Stimulated activated CD8-positive, alpha-beta memory T cell treated with anti-CD3 and anti-CD28 coated beads, Interleukin-7, amount 100 ng/mL, for 1 hour (primary cell): ENCODE measurements at places on chromosomes 7 and 10.

DNA sequence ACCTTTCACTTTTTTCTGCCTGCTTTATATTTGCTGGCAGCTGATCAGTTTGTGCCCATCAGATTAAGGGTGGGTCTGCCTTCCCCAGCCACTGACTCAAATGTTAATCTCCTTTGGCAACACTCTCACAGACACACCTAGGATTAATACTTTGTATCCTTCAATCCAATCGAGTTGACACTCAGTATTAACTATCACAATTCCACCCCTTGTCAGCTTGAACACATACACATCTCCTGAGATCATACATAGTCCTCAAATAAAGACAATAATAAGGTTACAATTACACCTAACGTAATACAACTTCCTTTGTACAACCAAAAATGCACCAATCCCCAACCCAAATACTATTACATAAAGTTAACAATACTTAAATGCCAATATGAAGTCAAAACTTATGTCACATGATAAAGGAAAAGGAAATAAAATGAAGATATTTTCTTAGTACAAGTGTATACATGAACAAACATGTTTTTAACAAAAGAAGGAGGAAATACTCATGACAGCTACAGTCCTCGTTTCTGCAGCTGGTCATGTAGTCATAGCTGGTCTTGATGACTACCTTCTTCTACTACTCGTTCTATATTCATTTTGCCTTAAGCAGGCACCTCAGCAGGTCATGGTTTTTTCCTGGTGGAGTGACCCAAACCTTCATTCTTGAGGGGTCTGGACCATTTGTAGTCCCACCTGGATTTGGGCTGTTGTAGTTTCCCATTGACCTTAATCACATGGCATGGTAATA is 96.7 kb upstream of the CABCOCO1 start:
- DNase-seq = no peak

DNA sequence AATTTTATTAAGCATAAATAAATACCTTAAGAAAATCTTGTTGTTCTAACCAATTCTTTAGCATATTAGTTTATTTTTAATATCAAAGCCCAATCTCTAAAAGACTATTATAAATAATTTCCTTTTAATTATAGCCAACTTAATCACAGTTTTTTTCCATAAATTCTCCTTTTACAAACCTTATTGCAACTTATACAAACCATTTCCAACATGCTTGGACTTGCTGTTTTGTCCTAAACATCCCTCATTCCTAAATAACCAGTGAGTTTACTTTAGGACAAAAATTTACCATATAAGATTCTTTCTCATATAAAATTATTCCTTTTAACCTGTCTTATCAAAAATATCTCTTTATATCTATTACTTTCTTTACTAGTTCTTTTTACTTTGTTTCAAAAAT is 25.2 kb upstream of the LSM8 start:
- DNase-seq = no peak

- DNase-seq = no peak
These were observed 50.9 kb downstream of the CALML3 start for GRCh38 chr10:5575482-5576153.

GRCh38 chr7:22350466-22351328 is 6.3 kb downstream of the RAPGEF5 start:
- DNase-seq = no peak

GRCh38 chr7:159064816-159065510 is 79.7 kb downstream of the VIPR2 start:
- DNase-seq = no peak

- no peak for DNase-seq
These were observed 214.6 kb downstream of the KIF20B start for GRCh38 chr10:89915968-89916367.

DNA sequence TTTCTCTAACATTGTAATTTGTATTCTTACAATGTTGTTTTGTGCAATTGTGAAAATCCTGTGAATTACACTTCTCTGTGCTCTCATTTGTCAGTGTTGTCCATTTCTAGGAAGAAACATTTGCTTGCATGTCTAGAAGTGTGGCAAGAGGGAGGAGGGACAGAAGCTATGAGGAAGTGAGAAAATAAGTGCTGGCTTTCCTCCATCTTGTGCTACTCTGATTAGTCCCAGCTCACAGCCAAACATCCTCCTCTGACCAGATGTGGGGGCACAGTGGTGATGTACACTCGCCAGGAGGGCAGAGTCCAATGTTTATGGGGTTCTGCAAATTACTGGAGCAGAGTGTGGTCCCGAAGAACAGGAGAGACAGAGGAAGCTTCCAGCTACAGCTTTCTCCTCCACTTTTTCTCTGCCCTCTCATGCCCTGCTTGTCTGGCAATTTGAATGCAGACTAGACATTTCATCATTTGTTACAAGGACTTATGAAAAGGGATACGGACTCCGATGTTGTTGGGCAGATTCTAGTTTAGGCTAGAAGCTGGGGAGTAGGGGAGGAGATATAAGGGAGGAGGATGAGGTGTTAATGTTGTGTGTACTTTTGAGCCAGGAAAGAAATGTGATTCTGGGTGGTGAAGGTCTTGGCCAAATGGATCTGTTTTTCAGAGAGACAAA is 131.0 kb upstream of the C1GALT1 start:
- DNase-seq = no peak

- DNase-seq = peak; percentile 47
These were observed 81.7 kb downstream of the RNF216 start for GRCh38 chr7:5699467-5700384.

- DNase-seq = no peak
These were observed 320.4 kb downstream of the RPS24 start for GRCh38 chr10:78354101-78354500.

DNA sequence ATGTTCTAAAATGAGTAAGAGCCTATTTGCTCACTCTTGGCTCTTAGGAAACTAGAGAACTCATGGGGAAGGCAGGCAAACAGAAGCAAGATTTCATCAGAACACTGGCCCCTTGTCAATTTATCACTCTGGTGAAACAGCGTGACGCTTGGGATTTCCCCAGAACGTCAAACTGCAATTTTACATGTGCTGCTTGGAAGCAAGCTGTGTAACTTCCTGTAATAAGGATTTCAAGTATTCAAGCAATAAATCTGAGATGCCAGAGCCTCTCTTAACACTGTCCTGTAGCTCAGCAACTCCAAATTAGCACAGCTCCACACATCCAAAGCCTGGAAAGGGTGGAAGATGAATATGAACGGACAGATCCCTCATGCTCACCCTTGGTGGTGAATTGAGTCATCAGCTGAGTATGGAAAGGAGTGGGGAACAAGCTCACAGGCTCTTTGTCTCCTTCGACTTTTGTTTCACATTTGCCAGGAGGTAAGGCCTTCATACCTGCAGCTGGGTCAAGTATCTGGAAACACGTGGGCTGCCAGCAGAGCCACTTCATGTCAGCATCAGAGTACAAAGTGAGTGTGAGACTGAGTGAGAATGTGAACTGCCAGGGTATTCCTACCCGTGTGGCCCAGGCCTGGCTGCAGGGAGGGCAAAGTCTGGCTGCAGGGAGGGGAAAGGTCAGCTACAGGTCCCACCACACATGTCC is 140.4 kb upstream of the NAMPT start:
- no peak for DNase-seq

DNA sequence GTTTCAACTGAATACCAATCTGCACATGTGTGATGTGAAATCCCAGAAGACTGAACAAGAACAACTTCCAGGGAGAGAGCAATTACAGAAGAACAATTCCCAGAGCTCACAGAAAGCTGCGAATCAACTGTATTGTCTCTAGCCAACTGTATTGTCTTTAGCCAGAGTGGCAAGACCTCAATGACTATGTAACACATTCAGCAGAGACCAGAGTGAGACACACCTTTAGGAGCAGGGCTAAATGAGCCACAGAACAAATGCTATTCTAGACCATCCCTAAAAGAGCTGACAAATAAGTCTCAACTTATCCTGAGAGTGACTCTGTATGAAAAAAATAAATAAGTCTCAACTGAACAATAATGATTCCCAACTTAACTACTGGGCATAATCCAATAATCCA is 72.0 kb downstream of the KMT2C start:
- DNase-seq = no peak

GRCh38 chr7:68720697-68721096 is 877.6 kb upstream of the AUTS2 start:
- no peak for DNase-seq

- no peak for DNase-seq
These were observed 12.1 kb upstream of the PRRT4 start for GRCh38 chr7:128373606-128374005.

- no peak for DNase-seq
These were observed 13.1 kb upstream of the CPA1 start for GRCh38 chr7:130367088-130367755.

- DNase-seq = no peak
These were observed 96.8 kb downstream of the COL28A1 start for GRCh38 chr7:7438851-7439250.

DNA sequence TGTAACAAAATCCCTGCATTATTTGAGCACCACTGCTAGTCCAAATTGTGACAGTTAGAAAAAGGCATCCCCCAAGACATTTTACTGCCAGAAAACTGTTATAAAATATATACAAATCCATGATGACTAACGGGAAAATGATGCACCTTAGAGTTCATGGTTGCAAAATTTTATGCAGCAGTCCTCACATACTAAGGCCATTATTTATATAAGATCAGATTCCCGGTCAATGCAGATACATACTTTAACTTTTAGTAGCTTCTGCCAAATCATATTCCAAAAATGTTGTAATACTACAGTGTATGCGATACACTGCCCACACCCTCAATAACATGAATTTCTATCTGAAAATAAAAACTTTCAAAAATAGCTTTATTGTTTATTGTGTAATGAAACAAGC is 239.9 kb upstream of the ZNF32 start:
- DNase-seq = no peak

- DNase-seq = no peak
These were observed 41.0 kb upstream of the OIT3 start for GRCh38 chr10:72852508-72852907.

DNA sequence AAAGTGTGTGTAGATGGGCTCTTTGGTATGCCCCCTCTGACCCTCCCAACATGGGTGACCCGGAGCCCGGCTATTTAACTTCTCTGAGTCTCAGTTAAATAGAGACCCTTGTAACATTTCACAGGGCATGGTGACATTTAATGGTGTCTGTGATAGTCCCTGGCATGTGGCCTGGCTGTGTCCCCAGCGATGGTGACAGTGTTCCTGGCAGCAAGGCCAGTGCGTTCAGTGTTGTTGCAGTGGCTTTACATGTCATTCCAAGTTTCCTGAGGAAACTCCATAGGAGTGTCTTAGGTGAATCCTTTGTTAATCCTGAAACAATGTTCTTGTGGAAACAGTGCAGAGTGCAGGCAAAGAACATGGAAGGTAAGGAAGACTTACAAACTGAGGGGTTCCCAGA is 137.0 kb downstream of the RAMP3 start:
- DNase-seq = no peak

DNA sequence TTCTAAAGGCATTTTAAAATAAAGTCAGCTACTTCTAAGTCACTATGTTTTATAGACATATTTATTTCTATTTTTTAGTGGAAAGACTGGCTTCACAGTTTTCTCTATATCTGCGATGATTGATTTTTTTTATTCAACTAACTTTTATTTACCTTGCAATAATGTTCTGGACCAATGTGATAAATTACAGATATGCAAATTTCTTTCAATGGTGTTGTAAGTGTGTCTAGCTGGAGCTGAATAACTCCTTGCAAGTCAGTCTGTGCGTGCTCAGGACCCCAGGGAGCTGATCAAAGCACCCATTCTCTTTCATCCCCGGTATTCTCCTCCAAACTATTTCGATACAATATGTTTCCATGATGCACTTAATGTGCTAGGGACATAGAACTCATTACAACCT is 9.7 kb downstream of the PTF1A start:
- DNase-seq = no peak

- DNase-seq = no peak
These were observed 219.7 kb upstream of the PPP2R2D start for GRCh38 chr10:131681122-131681521.

DNA sequence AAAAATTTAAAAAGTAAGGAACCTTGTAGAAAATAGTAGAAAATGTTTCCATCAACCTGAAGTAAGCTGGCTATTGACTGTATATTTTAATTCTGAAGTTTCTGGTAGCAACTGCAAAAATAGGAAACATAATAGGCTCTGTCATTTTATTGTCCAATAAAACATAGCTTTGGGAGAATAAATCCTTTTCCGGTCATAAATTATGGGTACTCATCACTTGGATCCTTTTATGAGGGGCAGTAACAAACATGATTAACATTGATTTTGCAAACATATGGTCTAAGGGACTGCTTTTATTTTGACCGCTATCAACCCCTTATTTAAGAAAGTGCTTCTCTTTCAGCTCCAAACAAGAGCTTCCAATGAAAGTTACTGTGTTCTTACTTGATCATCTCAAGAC is 495.9 kb upstream of the ANKRD30A start:
- DNase-seq = no peak

DNA sequence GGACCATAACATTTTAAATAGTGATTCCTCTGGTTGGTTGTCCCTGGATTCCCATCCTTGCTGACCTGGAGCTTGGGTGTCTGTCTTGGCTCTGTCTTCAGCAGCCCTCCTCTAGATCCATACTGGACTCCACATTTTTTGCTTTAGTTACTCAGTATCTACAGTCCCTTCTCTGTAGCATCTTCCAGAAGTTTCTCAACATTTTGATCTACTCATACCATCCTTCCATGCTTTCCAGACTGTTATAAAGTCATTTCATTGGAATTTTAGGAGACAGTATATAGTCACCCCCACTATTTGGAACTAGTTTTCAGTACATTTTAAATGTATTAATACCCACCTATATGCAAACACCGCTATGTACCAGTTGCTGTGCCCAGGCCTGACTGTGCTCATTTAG is 25.8 kb downstream of the APBB1IP start:
- DNase-seq = no peak

DNA sequence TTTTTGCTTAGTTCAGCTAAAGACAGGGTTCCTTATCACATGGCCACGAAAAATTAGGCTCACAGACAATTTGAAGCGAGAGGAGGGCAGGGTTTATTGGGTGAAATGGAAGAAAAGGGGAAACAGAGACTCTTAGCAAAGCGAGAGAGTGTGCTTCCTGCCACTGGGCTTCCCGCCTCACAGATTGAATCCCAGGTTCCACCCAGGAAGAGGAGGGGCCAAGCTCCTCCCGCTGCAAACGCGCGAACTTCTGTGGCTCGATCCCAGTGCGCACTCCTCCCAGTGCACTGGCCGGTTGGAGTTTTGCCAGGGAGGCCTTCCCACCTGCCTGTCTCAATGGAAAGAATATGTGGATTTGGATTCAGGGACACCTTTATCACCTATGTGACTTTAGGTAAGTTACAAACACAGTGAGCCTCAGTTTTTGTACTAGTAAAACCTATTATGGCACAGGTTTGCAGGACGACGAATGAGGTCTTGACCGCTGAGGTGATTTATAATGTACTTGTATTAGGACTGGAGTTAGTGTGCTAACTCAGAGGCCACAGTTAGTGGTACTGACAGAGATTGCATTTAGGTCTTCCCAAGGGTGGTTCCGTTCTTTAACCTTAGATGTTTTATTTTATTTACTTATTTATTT is 48.5 kb upstream of the SP8 start:
- no peak for DNase-seq
